SK-N-SH treated with all-trans-retinoic acid at 6 μM for 48 hours (cell line): ENCODE measurements at places on chromosomes 5 and 9.

GRCh38 chr9:34001298-34001697, 47.4 kb downstream of the UBAP2 start:
- ATAC-seq: no peak

GRCh38 chr5:150271923-150272322, 17.6 kb downstream of the CAMK2A start:
- ATAC-seq: peak; percentile 38; the same call in 2 of the 3 replicates

DNA sequence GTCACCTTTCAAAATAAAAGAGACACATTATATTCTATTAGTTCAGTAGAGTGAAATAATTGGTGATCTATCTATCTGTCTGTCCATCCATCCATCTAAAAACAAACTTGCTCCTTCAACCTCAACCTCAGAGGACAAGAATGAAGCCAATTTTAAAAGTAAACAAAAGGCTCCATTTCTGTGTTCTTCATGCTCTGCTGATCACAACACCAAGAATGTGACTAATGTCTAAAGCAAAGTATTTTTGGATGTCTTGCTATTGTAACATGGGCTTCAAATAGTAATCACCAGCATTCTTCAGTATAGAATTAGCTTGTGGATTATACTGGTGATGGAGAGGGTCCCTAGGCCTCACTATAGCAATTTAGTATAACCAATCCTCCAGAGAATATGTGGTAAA, 1304.4 kb downstream of the MAT2B start:
- no peak for ATAC-seq

GRCh38 chr5:56129288-56129687, 103.8 kb downstream of the ANKRD55 start:
- ATAC-seq: no peak

DNA sequence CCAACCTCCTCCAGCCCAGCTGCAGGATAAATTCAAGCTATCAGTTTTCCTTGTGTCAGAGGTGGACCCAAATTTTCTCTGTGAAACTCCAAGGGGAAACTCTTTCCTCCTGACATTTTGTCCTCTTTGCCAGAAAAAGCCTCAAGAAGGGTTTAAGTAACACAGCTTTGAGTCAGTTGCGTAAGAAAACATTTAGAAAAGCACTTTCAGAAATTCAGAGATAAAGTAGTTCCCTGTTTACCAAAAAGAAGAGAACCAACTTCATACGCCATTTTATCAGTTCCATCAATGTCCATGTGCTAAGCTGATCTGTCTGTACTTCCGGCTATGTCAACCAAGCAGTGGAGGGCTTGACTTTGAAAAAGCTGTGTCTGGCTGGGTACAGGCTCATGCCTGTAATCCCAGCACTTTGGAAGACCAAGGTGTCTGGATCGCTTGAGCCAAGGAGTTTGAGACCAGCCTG, 19.9 kb upstream of the SUSD1 start:
- no peak for ATAC-seq

DNA sequence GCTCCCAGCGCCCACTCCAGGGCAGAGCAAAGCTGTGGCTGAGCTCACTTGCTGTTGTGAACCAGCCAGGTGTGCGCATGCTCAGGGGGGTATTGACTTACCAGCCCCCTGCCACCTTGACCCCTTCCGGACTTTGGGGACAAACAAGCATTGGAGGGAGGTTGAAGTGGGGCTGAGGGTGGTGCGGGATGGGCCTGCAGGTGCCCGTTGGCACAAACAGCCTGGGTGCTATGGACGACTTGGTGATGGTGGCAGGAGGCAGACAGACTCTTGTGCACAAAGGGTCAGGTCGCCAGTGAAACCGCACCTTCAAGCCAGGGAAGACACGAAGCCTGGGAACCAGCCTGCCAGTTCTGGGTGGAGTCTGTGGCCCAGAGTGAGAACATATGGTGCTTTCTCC, 858.5 kb upstream of the PTPRD start:
- no peak for ATAC-seq

DNA sequence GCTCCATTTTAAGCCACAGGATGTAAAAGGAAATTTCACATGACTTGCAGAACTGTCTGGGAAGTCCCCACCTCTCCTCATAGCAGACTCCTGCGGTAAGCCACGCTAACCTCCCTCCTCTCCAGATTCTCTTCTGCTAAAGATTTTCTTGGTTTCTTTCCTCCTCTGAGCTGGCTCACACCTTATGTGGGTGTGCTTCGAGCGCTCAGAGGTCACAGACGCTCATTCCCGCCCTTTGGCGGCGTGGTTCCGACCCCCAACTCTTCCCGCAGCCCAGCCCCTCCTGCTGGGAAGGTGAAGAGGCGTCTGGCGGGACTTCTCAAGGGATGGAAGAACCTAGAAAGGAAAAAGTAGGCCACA, 32.9 kb upstream of the CDK20 start:
- no peak for ATAC-seq

DNA sequence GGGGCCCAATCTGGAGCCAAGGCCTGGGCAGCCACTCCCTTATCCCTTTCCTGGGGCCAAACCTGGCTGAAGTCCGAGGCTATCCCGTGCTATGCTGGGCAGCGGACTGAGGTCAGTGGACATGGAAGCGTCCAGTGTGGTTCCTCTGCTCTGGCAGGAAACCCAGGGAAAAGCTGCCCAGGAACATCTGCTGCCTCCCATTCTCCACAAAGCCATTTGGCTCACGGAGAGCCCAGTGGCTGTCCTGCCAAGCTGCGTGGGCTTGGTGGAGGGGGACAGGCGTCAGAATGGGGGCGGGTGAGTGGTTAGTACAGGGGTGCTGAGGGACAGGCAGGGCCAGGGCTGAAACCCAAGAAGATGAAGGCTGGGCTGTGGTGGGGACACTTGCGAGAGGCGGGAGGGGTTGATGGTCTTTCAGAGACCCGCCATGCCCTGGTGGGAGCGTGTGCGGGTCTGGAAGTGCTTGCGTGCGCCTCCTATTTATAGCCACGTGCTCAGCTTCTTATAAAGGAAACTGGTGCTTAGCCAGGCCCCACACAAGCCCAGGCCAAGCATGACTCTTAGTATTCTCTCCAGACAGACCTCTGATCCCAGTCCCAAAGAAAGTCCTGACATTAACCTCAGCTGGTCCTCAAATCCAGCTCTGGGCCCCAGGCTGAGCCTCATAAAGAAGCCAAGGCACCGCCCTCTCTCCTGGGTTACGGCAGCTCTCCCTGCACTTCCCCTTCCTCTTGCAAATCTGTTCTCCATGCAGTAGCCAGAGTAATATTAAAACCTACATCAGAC, 9.4 kb upstream of the SLC6A7 start:
- ATAC-seq: no peak

DNA sequence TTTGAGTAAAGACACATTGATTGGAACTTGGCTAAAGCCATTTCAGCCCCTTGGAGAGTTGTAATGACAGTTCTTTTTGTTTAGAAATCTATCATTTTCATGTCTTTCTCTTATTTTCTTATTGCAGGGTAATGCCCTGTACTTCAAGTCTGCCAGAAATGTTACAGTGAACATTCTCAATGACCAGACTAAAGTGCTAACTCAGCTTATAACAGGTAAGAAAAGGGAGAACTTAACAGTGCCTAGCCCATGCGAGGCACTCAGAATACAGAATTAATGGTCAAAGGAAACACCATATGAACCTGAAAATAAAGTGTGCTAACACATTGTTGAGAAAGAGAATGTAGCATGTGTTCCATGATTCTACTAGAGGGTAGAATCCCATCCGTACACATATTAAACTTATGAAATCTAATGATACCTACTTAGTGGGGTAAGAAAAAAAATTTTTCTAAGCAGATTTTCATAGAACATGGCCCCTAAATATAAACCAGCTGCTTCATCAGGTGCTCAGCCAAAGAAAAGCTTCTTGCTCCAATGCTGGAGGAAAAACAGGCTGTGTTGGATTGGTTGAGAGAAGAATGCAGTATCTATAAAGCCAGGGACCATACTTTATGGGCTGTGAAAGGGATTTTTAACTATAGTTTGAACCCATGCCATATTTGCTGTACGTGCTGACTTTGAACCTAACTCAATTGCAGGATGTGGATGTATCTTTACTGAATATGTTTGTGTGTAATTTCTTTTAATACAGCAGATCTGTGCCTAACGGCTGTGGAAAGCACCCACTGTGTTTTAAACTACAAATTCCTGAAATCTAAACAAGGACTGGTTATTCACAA, 260.8 kb upstream of the PPP1R2B start:
- ATAC-seq: no peak

DNA sequence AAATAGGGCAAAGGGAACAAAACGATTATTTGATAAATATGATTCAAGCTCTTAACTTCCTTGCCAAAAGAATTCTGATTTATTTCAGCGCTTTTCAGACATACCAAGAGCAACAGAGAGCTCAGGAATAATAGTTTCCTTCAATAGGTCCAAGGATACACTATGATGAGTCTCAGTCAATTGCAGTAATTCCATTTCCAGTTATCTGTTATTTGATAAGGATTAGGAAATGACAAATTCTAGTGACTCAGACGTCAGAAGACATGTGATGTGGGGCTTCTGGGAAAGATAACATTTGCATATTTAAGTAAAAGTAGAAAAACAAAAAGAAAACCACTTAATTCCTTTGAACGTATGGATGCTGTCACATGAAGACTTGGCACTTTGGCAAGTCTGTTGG, 1250.8 kb upstream of the CDH18 start:
- ATAC-seq: no peak

DNA sequence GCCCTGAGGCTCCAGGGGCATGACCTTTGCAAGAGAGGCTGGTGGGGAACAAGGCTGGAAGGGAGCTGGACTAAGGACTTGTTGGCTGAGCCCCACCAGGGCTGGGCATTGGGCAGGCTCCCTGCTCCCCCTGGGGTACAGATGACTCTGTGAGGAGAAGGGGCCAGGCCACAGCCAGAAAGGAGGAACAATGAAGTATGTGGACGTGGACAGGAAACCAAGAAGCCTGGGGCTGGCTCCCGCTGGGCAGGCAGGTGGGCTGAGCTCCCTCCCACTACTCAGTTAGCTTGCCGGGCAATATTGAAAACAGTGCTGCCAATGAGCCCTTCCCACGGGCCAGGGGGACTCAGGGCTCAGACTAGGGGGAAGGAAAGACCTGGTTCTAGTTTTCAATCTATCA, 66.1 kb upstream of the SPTLC1 start:
- ATAC-seq: no peak

GRCh38 chr9:96108691-96109380, 193.1 kb downstream of the HSD17B3 start:
- ATAC-seq: no peak

GRCh38 chr9:36036780-36037548, at the start of gene RECK:
Gene RECK, plus strand, starts transcription at chr9:36036913. Its CDS starts 86 bp downstream, at chr9:36036999.
- ATAC-seq: peak; percentile 78

DNA sequence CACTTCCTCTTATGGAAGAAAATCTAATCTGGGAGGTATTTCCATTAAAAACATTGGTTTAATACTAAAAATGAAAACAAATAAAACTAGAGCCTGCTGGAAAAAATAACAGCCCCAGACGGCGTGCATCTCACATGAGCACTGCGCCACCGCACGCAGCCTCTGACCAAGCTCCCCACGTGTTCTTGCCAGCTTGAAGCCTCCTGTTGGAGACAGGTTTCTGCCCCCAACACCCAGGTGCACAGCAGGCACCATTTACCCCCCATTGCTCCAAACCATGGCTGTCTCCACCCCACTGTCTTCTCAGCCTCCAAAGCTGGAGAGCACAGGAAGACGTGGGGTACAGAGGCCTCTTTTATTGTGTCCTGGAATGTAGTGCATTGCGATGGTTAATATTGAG, 10.7 kb upstream of the COL5A1 start:
- ATAC-seq: no peak

DNA sequence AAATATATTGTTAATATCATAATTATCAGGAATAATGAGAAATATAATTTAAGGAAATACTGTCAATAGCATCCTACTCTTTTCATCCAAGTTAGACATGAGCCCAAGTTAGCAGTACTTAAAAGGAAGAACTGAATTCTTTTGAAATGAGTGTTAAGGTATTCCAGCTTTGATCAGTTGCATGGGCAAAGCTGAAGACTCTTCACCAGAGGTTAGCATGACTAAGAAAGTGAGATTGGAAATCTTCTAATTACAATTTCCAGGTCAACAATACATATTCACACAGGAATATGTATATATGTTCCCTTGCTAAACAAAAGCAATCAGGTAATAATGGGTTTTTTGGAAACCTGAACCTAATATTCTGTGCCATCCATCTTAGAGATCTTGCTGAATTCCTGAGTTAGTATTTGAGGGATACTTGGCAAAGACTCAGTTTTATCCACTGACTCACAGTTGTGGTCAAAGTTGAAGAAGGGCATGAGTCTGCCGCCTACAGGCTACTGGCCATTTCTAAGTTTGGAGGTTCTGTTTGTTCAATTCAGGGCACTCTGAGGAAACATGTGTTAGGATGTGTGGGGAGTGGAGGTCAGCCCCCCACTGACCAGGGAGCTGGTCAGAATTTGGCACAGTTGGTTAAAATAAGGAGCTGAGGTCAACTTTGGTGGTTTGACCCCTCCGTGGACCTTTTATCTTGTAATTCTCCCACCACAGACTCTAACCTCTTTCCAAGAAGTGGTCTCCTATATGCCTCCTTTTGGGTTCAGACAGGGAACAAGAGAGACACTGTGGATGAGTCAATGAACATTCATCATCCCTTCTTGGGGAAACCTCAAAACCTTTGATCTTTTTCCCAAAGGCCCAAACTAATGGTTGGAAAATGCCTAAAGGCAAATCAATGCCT, 118.3 kb downstream of the PIK3R1 start:
- peak; percentile 74 for ATAC-seq

DNA sequence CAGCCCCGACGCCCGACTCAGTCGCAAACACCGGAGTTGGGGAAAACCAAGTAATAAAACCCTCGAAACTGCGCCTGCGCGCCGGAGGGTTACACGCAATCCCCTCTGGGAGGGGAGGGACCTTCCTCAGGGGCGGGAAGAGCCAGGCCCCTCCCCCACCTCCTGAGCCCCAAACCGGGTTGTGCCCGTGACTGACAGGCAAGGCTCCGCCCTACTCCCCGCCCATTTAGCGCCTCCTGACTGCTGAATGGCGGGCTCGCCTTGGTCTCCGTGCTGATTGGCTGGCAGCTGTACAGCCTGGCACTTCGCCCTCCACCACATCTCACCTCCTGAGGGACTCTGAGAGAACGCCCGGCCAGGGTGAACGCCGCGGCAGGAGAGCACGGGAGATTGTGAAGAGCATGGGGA, at the start of gene PRDM9:
Gene PRDM9 (plus strand): TSS at position 332 of the 408 bp plus-strand sequence. CDS start 1,425 bp downstream, outside the sequence.
- peak; percentile 94 for ATAC-seq

DNA sequence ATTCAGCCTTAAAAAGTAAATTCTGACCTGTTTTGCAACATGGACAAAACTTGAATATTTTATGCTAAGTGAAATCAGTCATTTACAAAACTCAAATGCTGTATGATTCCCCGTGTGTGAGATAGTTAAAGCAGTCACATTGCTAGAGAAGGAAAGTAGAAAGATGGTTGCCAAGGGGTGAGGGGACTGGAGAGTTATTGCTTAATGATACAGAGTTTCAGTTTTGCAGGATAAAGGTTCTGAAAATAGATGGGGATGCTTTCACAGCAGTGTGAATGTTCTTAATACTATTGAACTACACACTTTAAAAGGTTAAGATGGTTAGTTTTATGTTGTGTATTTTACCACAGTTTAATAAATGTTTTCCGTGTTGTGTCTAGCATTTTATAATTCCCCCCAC, 51.2 kb downstream of the SGCD start:
- ATAC-seq: no peak
